ENCODE measurements at places on chromosomes 2 and 18.

GRCh38 chr2:54275541-54275940 is 19.5 kb upstream of the TSPYL6 start:
- no peak for DNase-seq

- no peak for DNase-seq
Measured at GRCh38 chr2:140033638-140034037, 1253.4 kb upstream of the NXPH2 start.

DNA sequence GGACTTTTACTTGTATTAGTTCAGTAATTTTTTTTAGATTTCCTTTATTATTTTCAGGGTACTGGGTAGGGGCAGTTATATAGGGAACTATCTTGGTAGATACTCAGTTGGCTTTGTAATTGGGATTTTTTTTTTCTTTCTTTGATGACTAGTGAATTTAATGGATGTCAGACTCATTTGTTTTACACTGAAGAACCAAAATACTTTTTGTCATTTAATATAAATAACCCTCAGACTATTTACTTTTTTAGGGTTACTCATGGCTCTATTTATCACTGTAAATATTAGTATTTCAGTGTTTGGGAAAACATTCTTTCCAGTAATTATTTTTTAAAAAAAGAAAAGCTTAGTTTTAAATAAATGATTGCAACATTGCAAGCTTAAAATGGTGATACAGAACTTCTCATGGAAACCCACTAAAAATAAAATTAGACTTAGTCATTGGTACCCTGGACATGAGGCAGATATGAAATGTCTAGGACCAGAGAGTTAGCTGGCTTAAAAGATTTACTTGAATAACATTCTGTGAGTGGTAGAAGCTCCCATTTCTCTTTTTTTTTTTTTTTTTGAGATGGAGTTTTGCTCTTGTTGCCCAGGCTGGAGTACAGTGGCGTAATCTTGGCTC is 74.4 kb upstream of the CYP20A1 start:
- DNase-seq, result no peak

DNA sequence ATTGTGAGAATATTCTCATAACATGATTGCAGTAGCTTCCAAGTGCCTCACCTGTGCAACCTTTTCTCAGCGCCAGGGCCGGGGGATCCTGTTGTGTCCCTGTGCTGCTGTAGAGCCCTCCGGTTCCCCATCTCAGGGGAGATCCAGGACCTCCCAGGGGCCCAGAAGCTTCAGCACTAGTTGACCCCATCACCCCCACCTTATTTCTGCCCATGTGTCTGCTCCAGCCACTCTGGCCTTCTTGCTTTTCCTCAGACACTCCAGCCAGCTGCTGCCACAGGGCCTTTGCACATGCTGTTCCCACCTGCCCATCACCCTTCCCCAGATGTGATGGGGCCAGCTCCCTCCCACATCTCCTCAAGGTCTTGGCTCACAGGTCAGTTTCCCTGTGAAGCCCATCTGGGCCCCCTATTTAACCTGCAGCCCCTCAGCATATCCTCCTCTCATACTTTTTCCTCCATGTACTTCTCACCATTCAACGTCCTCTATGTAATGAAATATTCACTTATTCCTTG is 226.5 kb downstream of the SEPTIN10 start:
- no peak for DNase-seq

DNA sequence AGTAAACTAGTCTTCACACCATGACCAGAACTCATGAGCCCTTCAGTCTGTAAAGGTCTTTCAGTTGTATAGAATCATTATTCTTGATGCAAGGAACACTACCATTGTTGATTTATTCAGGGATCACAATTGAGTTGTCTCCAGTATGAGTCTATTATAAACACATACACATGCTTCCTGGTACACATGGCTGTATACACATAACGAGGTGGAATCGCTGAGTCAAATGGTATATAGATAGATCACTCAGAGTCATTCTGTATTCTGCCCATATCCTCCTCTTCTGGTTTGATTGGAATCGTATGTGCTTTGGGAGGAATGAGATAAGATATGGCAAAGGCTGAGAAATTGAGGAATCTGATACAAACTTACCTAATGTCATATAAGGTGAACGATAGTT is 216.0 kb downstream of the UBE2E3 start:
- no peak for DNase-seq

GRCh38 chr18:36130039-36130831 is 536 bp downstream of the ELP2 start:
- no peak for DNase-seq

All from amygdala (tissue), 56 donors.